ENCODE measurements at places on chromosomes 7 and 10.

DNA sequence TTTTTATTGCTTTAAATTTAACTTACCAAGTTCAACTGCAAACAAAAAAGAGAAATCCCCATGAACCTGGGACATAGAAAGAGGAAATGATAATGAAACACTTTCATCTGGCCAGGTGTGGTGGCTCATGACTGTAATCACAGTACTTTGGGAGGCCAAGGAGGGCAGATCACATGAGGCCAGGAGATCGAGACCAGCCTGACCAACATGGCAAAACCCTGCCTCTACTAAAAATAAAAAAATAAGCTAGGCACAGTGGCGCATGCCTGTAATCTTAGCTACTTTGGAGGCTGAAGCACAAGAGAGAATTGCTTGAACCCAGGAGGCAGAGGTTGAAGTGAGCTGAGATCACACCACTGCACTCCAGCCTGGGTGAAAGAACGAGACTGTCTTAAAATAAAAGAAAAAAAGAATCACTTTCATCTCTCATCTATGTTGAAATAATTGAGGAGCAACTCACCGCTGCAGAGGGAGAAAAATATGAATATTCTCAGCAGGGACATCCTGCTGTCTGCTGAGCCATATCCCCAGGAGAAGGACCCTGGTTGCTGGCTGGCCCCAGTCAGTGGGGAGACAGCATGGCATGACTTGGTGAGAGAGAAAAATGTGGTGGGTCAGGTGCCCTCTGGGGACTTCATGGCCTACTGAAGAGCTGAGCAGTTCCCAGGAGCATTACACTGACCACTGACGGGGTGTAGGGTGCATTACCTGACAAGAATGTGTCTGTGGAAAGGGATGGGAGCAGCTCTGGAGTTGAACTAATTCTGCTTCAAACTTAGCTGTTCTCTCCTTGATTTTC is 22.8 kb upstream of the TARP start:
- DNase-seq, result no peak

GRCh38 chr10:80421707-80422536 is 13.6 kb downstream of the PRXL2A start:
- no peak for DNase-seq

GRCh38 chr7:124027236-124027635 is 5.6 kb downstream of the TMEM229A start:
- no peak for DNase-seq

- DNase-seq, result peak; percentile 5
Measured at GRCh38 chr7:29878081-29878688, 71.9 kb downstream of the WIPF3 start.

- DNase-seq, result no peak
Measured at GRCh38 chr7:94368371-94368791, 26.3 kb upstream of the COL1A2 start.
